Type B pancreatic cell (in vitro differentiated cells): ENCODE measurements at places on chromosomes 6 and 20.
A peak's percentile ranks its signal among the peaks of the same experiment; 100 is the strongest.

GRCh38 chr6:142235272-142235671 is 66.5 kb upstream of the ADGRG6 start:
- no peak for DNase-seq

DNA sequence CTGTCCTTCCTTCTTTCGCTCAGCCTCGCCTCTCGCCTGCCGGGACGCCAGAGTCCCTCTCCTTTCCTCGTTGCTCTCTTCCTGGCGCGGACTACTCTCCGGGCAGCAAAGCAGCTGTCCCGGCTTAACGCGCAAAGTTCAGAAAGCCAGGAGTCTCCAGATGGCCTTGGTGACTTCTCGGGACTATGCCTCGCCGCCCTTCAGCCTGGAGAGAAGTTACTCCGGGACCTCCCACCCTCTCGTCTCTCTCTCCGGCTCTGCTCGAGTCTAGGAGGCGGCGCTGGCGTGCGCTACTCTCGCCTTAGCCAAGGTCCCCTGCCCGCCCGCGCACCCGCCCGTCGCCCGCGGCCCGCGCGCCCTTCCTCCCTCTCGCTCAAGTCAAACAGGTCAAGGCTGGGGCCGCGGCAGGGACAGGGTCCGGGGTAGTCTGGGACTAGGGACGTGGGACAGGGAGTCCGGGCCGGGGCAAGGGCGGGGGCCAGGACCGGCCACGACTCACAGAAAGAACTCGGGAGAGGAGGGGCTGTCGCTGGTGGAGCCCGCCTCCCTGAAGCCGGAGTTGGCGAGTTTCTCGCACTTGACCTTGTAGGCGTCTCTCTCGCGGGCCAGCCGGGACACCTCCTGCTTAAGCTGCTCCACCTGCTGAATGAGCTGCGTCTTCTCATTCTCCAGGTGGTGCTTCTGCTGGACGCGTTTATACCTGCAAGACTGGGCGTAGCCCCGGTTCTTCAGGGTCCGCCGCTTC is 1.5 kb downstream of the MAFB start:
- no peak for DNase-seq

DNA sequence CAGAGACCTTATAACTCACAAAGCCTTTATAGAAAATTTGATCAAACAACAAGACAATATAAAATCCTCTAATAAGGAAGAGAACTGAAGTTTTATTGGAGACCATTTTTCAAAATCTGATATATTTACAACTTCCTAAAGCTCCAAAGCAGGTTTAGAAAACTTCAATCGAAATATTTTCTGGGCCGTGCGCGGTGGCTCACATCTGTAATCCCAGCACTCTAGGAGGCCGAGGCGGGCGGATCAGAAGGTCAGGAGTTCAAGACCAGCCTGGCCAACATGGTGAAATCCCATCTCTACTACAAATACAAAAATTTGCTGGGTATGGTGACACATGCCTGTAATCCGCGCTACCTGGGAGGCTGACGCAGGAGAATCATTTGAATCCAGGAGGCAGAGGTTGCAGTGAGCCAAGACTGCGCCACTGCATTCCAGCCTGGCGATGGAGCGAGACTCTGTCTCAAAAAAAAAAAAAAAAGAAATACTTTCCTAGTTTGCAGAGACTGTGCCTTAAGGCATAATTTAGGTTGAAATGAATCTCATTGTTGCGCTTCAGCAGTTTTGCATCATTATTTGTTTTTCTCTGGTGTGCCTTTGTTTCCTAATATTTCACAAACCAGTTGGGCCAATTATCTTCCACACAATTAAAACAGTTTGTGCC is 60.6 kb upstream of the ASIP start:
- no peak for DNase-seq

- DNase-seq, result no peak
Observed at GRCh38 chr6:300494-301198, 8.4 kb downstream of the DUSP22 start.

GRCh38 chr6:110689275-110689935 is 125.9 kb downstream of the CDK19 start:
- no peak for DNase-seq

- DNase-seq, result no peak
Observed at GRCh38 chr20:35451295-35451694, 4.1 kb upstream of the CEP250 start.

GRCh38 chr6:146739696-146740095 is 140.9 kb downstream of the ADGB start:
- DNase-seq, result no peak

- DNase-seq, result no peak
Observed at GRCh38 chr6:31614075-31614619, 887 bp upstream of the AIF1 start.

- DNase-seq, result no peak
Observed at GRCh38 chr6:165571068-165571682, 91.9 kb downstream of the PDE10A start.

GRCh38 chr6:133551847-133552341 is 310.7 kb downstream of the EYA4 start:
- DNase-seq, result no peak

- no peak for DNase-seq
Observed at GRCh38 chr6:149128489-149129145, 188.9 kb upstream of the TAB2 start.

DNA sequence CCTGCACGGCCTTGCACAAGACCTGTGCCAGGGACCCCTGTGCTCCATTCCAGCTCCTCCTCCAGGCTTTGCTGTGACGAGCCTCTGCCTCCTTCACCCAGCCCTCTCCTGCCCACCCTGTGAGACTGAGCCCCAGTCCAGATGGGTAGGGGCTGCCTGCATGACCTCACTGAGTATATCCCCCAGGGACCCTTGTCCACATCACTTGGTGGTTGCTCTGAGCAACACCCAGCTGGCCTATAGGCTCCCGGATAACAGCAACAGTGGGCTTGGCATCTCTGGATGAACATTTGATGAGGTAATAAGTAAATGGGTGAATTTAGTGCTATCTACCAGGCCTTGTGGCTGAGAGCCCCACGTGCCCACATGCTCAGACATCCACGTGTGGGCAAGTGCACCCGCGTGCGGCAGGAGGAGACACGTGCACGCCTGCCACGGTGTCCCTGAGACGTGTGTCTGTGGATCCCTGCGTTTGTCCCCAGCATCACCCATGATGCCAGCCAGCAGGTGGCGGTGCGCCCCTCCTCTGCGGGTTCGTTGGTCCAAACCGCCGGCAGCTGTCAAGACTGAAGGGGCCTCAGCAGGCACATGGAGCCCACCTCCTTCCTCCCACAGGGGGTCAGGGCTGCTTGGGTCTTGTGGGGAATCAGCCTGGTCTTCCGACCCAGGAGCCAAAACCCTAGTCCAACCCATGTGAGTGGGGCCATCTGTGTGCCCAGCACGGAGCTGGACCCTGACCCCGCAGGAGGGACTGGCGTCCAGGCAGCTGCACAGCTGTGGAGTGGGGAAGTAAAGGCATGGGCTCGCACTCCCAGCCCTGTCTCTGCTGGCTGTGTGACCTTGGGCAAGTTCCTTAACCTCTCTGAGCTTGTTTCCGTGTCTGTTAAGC is 45.9 kb downstream of the FGD2 start:
- peak; percentile 93 for DNase-seq

- no peak for DNase-seq
Observed at GRCh38 chr6:91505199-91505598, 918.3 kb upstream of the MAP3K7 start.

- no peak for DNase-seq
Observed at GRCh38 chr6:912871-913835, 220.2 kb upstream of the EXOC2 start.

DNA sequence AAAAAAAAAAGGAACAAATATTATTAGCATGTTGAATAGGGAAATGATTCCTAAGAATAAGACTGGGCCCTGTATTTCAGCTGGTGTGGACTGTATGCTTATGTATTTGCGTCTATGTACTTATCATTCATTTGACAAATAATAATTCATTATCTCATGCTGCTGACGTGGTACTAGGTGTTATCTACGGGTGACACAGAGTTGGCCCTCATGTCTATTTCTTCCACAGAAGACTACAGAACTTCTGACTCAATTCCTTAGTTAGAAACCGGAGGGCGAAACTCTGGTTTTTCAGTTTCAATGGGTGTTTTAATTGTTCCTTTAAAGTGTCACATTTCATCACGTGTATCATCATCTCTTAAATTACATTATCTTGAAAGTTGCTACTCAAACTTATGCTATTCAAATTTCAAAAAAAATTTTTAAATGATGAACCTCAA is 305.9 kb downstream of the CLIC5 start:
- no peak for DNase-seq

DNA sequence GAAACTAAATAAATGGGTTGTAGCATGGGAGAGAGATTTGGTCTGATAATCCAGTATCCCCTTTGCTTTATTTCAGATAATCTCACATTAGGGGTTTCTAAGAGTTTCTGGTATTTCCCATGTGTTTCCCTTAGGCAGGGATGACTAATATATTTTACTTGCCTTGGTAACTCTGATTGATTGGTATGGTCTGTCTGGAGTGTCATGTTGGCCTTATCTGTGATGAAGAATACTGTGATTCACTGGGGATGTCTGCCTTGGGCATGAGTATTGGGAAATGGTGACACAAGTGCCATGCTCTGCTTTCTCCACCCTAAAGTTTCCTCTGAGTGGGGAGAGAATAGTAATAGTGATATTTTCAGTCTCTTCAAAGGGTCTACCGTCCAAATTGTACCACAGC is 10.1 kb downstream of the SLC22A2 start:
- DNase-seq, result no peak

GRCh38 chr20:2103461-2104153 is 2.0 kb downstream of the STK35 start:
- no peak for DNase-seq

DNA sequence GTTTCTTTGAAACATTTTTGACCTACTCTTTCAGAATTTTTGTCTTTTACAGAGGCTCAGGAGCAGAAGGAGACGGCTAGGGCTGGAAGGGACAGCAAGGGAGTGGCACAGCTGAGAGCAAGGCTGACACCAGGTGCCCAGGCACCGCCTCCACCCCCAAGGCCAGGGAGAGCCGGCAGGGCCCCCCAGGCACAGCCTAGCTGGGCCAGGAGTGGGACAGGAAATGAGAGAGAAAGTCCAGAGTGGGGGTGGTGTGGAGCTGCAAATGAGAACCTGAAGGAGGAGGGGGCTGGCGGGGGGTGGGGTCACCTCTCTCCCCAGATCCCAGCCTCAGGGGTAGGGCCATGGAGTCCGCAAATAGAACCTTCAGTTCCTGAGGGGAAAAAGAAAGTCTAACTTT is 236.7 kb downstream of the CDC5L start:
- no peak for DNase-seq

DNA sequence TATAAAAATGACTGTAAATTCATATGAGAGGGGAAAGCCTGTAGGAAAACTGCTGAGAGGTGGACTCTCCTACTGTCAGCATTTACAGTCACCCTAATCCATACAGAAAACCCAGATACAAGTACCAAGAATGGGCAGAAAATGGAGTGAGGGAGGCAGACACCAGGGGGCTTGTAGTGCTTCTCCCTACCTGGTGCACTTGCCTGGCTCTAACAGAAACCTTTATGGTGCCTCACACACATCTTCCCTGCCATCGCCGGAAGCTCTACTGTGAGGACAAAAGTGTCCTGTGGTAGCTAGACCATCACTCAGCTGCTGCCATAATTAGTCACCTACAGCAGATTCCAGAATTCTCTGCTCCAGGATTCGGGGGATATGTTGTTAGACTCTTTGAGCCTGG is 441.3 kb downstream of the TFAP2B start:
- no peak for DNase-seq

DNA sequence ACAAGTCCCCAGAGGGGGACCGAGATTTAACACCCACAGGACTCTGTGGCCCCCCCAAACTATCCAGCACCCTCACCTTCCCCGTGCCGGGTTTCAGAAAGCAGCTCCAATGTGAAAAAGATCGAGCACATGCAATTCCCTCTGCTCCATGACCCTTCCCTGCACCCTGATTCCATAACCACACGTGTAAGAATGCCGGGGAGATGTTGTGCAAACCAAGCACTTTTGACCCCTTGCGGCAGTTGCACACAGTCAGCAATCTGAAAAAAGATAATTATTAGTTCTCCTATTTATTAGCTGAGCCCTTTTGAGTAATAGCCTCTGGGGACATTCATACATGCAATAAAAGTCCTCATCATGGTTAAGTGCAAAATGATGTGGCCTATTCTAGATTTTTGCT is 13.0 kb downstream of the FOXQ1 start:
- DNase-seq, result no peak

- DNase-seq, result no peak
Observed at GRCh38 chr20:24328901-24329300, 140.5 kb upstream of the SYNDIG1 start.

GRCh38 chr20:39993742-39994141 is 695.3 kb downstream of the MAFB start:
- DNase-seq, result no peak

DNA sequence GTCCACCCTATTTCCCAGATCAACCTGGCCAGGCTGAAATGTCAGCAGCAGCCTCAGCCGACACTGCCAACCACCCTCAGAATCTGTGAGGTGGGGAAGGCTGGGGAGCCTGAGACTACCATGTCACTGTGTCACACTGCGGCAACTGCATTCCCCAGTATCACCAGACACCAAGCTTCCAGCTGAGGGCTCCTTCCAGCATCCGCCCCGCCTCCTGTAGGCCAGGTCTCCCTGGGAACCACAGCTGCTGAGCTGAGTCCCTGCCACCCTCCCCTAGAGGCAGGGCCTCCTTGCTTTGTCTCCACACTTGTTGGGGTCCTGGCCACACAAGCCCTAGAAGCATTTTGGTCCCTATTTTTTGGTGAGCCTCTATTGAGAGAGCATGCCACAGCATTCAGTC is 115.7 kb downstream of the UNC5CL start:
- DNase-seq, result no peak

- no peak for DNase-seq
Observed at GRCh38 chr20:57685146-57685758, 24.6 kb downstream of the PMEPA1 start.

DNA sequence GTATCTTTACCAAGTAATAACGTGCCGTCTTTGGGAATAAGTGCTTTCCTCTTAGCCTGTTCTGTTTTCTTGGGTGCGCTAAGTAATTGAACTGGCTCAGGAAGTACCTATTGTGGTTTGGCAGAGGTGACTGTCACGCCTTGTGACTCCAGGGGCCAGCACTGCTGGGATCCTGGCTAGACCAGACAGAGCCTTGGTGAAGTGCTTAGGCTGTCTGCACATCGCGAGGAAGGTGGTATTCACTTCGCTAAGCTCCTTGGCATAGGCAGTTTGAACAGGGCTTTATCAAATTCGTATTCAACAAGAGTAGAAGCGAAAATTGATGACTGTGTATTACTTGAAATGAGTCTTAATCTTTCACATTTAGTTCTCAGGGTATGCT is 17.6 kb downstream of the PRDM1 start:
- no peak for DNase-seq
